ENCODE measurements at places on chromosomes 5 and 9.

- DNase-seq = no peak
Measured at GRCh38 chr9:91843623-91844148, 106.3 kb downstream of the ROR2 start.

- DNase-seq = no peak
Measured at GRCh38 chr5:90792725-90793124, 234.1 kb downstream of the ADGRV1 start.

- DNase-seq = no peak
Measured at GRCh38 chr9:29806937-29807618, 2233.8 kb upstream of the C9orf72 start.

DNA sequence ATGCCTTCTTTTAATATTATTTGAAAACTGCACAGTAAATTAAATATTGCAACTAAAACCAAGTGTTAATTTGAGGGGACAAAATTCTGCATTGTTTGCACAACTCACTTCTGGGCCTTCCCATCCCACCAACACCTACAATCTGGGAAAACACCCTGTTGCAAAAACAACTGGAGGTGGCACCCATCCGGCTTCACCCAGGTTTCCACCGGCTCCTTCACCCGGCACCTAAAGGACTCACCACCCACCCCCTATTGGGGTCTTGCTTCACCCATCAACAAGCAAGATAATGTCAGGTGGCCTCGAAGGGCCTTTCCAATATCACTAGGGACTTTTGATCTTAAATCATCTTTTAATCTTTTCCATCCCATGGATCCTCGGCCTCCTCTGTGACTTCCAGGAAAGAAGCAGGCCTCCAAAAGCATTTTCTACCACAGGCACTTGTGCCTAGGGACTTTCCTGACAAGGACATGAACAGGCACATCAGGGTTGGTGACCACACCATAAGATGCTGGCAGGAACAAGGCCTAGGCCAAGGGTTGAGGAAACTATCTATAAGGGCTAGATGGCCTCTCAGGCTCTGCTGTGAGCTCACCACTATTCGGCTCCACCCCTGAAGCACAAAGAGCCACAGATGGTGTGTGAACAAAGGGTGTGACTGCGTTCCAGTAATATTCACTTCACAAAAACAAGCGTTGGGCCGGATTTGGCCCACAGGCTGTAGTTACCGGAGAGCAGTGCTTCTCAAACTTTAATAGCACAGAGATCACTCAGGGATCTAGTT is 205.1 kb downstream of the AUH start:
- DNase-seq = no peak

- peak; percentile 59 for DNase-seq
Measured at GRCh38 chr5:154467655-154468354, 10.2 kb downstream of the HAND1 start.

- no peak for DNase-seq
Measured at GRCh38 chr5:141940695-141941271, 17.1 kb downstream of the DELE1 start.

- no peak for DNase-seq
Measured at GRCh38 chr5:126878634-126879033, 101.7 kb downstream of the LMNB1 start.

DNA sequence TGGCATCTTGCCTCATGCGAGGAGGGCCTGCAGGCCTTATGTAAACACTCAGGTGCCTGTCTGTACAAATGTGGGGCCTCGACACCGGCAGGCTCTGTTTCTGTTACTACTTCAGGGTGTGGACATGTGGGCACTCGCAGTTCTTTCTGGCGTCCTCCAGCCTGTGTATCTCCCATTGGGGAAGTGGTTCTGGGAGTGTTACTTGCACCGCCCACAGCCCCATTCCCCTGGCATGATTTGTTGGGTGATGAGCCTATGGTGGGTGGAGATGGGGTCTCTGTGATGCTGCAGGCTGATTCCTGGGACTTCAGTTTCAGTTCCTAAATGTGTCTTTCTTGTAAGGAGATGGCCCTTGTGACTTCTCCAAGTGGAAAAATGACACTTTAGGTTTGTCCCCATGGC is 82.1 kb upstream of the PITX1 start:
- no peak for DNase-seq

DNA sequence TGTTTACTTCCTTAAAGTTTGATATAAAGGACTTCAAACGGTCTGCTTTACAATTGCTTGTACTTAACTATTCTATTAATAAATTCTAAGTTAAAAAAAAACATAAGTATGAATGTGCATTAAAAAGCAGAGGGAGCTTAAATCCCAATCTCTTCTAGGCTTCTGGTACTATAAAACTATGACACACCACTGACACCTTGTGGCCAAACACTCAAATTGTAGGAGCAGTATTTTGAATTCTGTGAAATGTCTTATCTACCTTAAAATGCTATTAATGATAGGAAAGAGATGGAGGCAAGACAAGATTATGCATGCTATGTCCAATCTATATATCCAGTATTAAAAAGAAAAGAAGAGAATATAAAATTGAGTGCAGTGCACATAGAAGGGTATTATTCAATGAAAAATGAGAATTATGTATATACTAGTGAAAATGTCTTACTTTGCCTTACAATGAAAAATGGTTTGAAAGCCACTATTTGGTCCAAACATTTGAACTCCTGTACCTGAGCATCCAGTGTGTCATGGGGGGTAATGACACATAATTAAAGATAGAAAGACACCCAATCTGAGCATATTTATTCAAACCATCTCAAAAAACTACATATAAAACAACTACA is 87.6 kb downstream of the ERP44 start:
- no peak for DNase-seq

GRCh38 chr5:176500511-176500910 is 36.7 kb downstream of the RNF44 start:
- DNase-seq = no peak

DNA sequence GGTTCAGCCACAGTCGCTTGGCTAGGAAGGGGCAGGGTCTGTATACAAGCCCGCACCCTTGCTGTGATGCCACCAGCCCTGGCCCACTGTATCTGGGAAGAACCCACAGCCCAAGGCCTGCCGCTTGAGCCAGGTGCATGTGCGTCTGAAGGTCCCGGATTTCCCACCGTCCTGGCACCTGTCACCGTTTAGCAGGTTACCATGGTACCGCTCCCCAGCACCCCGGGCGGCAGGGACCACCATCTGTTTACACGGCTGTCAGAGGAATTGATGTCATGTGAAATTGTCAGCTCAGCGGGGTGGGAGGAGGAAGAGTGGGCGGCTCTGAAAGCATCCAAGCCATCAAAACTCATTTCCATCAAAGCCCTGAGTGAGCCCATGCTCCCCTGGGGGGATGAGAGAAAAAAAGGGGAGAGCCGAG is 92.7 kb downstream of the HRH2 start:
- no peak for DNase-seq

DNA sequence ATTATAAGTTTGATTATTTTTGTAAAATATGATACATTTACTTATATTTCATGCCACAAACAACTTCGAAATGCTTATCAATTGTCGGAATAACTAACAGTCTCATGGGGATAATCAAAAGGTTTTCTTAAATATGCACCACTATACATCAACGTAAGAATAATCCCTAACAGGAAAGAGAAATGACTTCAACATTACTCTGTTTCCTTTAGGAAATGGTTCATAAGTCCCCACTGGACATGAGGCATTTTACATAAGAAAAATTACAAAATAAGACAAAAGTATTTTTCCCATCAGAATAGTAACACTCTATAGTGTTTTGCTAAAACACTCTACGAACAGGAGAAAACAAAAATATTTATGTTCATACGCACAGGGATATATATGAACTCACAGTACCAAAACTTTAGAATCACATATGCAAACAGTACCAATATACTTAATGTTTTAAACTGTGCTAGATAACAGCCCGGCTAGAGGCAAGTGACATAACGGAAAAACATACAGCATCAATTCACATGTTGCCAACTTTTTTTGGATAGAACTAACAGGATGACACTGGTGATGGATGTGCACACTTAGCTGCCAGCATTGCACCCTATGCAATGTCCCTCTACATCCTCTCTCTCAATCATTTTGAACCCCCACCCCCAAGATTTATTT is 120.5 kb downstream of the NFIB start:
- DNase-seq = no peak

Data from effector CD8-positive, alpha-beta T cell (primary cell).